ENCODE measurements at places on chromosomes 5 and 9.

DNA sequence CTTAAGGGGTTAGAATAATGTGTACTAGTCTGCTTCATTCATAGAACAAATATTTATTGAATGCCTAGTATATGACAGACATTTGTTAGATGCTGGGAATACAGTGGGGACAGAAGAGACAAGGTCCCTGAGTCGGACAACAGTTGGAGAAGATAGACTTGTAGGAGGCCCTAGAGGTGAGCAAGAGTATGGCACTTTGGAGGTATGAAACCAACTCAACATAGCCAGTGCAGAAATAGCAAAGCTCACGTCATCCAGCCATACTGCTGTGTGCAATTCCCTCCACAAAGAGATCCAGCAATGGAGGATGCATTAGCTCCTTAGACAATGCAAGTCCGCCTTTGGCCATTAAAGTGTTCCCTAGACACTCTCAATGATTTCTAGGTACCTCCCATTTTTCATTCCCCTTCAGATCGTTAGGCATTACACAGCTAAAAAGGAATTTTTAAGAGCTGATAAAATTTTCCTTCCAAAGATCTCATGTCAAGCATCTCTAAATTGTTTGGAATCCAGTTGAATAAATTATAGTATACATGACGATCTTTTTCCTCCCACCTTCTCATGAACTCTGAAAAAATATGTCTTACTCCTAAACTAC lies 1949.6 kb upstream of the WWC1 start:
- no peak for DNase-seq

- no peak for DNase-seq
Observed at GRCh38 chr5:168674893-168675482, 95.8 kb upstream of the PANK3 start.

- no peak for DNase-seq
Observed at GRCh38 chr9:137044037-137044436, 1.9 kb downstream of the NPDC1 start.

DNA sequence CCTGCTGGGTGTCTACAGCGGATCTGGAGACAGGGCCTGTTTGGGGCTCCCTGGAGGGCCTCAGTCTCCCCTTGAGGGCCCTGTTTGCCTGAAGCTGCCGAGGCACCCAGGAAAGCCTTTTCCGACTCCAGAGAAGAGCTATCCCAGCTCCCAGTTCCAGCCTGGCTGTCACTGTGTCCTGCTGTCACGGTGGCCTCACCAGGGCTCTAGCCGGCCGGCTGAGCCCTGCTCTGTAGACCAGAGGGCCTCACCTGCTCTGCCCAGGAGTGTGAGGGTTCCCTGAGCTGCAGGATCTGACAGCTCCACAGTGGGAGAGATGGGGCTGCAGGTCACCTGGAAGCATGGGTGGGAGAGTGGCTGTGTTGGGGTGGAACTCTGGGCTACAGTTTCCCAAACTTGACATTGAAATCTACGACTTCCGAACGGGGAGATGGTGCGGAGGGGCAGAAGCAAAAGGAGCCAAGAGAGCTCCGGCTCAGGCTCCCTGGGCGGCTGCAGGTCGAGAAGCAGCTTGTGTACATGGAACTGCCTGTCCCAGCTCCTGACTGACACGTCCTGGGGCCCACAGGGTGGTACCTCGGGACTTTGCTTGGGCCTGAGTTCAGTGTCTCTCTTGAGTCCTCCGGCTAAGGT lies 94.9 kb downstream of the CACNA1B start:
- DNase-seq: peak; percentile 34

DNA sequence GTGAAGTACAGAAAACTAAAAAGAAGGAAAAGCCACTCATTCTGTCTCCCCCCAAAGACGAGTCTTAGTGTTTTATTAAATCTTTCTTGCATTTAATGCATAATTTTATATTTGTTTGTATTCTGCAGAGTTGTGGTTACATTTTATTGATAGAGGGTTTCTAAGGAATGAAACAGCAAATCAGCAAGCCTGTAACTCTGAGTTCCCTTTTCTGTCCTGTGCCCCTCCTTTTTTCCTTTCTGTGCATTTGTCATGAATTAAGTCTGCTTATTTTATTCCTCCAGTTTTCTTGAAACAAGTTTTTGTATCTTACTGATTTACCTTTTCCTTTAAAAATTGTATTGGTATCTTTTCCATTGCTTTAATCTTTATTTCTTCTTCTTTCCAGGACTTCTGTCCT lies 132.8 kb downstream of the MUSK start:
- no peak for DNase-seq

- no peak for DNase-seq
Observed at GRCh38 chr9:76463211-76463610, 4.2 kb downstream of the GCNT1 start.

DNA sequence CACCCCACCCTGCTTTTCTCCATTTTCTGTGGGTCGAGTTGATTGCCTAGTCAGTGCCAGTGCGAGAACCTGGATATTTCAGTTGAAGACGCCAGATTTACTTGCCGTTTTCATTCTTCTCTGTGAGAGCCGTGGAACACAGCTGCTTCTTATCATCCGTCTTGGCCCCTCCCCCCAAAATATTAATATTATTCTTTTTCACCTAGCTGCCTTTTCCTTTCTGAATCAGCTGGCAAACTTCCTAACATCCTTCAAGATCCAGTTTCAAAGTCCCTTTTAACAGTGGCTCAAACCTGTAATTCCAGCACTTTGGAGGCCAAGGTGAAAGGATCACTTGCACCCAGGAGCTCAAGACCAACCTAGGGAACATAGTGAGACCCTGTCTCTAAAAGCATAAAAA lies 117.1 kb upstream of the RASA1 start:
- no peak for DNase-seq

DNA sequence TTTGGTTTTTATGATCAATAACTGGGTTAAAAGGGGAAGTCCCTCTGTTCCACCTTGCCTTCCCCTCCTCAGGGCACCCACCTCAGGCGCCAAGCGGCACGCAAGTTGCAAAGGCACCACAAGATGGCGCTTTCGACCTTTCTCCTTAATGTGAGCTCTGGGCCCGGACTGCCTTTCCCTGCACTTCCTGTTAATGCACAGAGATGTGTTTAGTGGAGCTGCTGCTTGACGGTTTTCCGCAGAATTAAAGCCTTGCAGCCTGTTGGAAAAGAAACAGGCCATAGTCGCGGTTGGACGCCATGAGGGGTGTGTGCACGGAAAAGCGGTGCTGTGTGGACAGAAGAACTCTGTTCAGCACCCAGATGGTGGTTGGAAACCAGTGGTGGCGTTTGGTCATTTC lies 17.9 kb downstream of the CXCL14 start:
- peak; percentile 66 for DNase-seq

GRCh38 chr5:154830596-154830995 lies 19.8 kb downstream of the FAXDC2 start:
- no peak for DNase-seq

GRCh38 chr9:76419782-76420380 lies 25.7 kb upstream of the RFK start:
- no peak for DNase-seq

GRCh38 chr5:157559301-157559700 lies 16.3 kb downstream of the ADAM19 start:
- no peak for DNase-seq

GRCh38 chr5:16600946-16601345 lies 15.9 kb downstream of the RETREG1 start:
- no peak for DNase-seq

DNA sequence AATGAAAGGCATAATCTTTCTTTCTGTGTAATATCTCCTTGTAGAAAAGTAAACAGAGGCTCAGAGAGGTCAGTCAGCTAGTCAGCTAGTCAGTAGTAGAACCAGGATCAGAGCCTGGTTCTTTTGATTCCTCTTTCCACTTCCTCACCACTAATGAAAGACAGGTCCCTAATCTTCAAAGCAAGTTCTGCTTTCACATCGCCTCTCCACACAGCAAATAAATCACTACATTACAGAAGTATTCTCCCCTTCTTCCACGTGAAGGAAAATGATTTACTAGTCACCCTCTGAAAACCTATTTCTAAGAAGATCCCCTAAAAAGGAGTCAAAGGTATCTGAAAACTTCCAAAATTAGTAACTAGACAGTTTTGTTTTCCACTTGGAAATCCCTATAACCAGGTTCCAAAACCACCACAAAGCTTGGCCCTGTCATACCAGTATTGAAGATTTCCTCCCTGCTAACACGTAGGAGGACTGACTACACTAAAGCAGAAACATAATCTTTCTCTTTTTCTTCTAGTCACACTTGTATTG lies 140.5 kb upstream of the TARS1 start:
- DNase-seq: no peak

DNA sequence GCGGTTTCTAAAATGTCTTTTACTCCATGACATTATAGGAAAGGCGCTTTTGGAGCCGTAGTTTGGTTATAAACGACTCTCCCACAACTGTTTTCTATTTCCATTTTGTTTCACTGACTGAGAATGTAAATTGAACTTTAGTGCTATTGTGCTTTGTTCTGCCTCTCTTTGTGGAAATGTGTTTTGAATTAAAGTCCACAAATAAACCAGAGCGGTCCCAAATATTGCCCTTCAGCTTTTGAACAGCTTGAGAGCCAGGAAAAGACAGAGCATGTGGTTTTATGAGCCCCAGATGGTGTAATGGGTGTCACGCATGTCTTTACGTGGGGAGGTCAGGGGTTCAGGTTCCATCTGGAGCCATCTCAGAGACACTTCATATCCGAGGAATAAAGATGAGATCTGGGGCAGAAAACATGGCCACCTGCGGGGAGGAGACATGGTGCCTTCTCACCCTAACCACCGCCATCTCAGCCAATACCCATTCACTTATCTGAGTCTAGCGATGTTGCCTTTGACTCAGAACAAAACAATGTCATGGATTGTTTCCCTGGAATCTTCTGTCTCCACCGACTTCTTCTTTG lies 42.5 kb upstream of the ROR2 start:
- DNase-seq: no peak

DNA sequence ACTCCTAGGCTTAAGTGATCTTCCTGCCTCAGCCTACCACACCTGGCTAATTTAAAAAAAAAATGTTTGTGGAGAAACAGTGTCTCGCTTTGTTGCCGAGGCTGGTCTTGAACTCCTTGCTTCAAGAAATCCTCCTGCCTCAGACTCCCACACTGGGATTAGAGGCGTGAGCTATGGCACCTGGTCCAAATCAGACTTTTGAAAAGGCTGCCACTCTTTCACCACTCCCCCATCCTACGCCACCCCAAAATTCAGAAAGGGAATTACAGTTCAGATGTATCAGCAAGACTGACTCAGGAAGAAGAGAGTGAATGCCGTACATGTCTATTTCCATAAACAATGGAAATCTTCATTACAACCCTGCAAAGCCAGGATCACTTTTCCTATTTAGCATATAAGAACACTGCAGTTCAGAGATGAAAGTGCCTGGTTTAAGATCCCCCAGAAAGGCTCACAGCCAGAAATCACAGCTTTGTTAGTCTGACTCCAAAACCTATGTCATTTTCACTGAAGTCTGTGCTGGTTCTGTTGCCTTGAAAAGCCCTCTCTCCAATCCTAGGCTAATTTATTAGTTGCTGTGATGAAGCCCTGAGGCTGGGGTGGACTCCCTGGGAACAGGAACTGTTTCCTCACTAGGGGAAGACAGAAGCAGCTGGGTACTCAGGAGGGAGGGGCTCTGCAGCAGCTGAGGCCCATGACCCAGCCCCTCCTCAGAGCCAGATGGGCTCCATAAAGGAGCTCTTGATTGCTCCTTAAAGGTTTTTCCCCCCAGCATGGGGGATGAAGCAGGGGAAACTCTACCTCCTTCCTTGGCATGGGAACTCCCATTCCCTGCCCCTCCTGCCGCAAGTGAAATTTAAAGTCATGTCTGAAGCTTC lies 3.1 kb downstream of the FBLL1 start:
- no peak for DNase-seq

- DNase-seq: no peak
Observed at GRCh38 chr9:82116556-82116955, 128.0 kb downstream of the SPATA31D1 start.

DNA sequence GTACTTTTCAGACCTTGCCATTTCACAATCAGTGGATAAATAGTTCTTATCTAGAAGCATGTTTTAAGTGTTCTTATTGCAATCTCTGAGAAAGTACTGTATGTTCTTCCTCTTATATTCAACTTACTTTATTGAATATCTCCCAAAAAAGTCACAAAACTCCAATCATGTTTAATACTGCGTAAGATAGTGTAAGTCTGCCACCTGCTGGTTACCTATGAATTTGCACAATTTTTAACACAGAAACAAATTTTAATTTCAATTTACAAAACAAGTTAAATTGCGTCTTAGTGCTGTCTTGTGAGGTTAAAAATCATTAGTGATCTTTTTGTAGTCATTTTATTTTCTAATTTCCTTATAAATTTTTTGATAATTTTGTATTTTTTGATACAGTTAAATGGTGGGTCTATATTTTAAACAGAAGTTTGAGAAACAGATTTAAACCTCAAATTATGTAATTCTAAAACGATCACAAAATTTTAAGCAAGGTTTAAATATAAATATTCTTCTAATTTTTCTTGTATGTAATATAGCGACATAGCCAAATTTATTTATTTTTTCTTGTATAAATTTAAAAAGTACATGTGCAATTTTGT lies 115.8 kb downstream of the EMB start:
- no peak for DNase-seq

GRCh38 chr5:59094864-59095263 lies 512.0 kb downstream of the RAB3C start:
- DNase-seq: no peak

GRCh38 chr9:20508242-20508641 lies 114.1 kb downstream of the MLLT3 start:
- DNase-seq: no peak

DNA sequence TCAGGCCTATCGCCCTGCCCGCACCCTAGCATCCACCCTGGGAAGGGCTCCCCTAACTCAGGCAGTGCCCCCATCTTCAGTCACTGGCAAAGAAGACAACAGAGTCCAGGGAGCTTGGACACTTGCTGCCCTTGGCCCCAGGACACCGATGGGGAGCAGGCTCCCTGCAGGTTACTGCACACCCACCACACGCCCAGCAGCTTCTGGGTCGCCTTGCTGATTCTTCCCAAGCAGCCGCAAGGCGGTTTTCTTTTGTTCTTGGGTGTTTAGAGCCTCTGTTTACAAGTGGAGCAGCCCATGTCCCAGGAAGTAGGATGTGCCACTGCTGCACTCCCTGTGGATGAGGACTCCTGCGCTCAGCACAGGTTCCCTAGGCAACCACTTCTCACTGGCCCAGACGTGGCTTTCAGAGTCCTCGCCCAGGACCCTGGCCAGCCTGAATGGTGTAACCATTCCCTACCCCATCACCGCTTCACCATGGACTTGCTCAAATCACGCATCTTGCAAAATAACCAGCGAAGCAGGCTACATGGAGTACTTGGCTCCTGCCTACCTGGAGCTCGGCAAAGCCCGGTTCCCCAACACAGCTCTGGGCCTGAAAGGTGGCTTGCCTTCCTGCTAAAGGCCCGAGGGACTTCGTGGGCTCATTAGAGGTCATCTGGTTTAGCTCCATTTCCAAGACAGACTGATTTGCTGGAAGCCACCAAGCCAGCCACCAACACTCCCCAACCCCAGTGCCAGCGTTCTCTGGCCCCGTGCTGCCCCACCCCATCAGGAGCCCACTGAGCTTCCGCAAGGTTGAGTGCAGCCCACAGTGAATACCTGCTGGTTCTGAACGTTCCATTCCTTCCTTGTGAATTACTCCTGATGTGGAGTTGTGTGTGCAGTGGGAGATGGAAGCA lies 60.0 kb downstream of the PSMB7 start:
- DNase-seq: no peak
